Lung (tissue), 17 donors: ENCODE measurements at places on chromosomes 13 and 19. TPM values are rescaled to one million over a fixed set of nuclear protein-coding genes. Genes with fewer than 3 reads are reported as not detected.

DNA sequence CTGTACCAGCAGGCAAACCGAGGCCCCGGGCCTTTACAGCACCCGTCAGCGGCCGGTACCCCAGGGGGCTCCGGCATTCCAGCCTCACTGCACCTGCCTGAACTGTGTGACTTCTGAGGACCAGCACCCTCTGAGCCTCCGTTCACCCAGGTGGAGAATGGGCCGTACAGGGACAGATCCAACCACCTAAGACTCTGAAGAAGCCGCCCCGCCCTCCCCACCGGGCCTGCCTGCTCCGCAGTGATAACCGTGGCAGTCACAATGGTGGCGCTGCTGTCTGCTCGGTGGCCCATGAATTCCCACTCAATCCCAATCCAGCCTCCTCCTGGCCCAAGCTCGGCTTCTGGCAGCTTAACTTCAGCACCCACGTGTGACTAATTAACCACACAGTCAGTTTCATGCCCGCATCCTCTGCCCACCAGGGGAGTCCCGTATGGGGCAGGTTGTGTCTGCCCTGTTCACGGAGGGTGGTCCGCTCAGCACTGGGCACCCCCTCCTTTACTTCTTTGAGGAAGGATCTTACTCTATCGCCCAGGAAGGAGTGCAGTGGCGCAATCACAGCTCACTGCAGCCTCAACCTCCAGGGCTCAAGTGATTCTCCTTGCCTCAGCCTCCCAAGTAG, 3.4 kb downstream of the TCF3 start:
- no peak for DNase-seq

DNA sequence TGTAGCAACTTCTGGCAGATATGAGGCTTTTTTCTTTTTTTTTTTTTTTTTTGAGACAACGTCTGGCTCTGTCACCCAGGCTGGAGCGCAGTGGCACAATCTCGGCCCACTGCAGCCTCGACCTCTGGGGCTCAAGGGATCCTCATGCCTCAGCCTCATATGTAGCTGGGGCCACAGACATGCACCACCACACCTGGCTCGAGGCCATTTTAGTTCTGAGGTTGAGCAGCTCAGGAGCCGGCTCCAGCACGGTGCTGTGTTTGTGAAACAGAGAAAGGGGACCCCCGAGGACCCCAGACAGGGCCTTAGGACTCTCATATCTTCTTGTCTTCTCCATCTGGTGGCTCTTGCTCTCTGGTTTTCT, 3.4 kb upstream of the FLT3LG start:
- DNase-seq = no peak

DNA sequence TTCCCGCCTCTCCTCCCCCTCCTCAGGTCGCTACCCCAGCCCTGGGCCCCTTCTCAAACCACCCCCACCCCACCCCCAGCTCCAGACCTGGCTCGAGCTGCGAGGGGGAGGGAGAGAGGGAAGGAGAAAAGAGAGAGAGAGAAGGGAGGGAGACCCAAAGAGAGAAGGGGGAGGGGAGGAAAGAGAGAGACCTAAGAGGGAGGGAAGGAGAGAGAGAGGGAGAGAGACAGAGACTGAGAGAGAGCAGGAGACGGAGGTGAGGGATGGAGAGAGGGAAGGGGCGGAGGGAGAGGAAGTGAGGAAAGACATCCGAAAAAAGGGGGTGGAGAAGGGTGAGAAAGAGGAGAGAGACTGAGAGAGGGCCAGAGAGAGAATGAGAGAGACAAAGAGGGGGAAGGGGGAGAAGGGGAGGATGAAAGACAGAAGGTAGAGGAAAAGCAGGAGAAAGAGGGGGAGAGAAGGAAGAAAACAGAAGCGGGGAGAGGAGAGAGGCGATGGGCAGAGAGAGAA, 2.0 kb upstream of the SPACA6 start:
- DNase-seq = no peak

- no peak for DNase-seq
Observed at GRCh38 chr19:12828494-12828893, 5.9 kb downstream of the RTBDN start.

- DNase-seq = peak; percentile 58
Observed at GRCh38 chr19:31351056-31351854, 2.0 kb upstream of the TSHZ3 start.

GRCh38 chr19:13843104-13843921, 33.6 kb upstream of the NANOS3 start:
- peak; percentile 79 for DNase-seq

GRCh38 chr13:30907121-30907861, 1.2 kb downstream of the MEDAG start:
- DNase-seq = peak; percentile 60

DNA sequence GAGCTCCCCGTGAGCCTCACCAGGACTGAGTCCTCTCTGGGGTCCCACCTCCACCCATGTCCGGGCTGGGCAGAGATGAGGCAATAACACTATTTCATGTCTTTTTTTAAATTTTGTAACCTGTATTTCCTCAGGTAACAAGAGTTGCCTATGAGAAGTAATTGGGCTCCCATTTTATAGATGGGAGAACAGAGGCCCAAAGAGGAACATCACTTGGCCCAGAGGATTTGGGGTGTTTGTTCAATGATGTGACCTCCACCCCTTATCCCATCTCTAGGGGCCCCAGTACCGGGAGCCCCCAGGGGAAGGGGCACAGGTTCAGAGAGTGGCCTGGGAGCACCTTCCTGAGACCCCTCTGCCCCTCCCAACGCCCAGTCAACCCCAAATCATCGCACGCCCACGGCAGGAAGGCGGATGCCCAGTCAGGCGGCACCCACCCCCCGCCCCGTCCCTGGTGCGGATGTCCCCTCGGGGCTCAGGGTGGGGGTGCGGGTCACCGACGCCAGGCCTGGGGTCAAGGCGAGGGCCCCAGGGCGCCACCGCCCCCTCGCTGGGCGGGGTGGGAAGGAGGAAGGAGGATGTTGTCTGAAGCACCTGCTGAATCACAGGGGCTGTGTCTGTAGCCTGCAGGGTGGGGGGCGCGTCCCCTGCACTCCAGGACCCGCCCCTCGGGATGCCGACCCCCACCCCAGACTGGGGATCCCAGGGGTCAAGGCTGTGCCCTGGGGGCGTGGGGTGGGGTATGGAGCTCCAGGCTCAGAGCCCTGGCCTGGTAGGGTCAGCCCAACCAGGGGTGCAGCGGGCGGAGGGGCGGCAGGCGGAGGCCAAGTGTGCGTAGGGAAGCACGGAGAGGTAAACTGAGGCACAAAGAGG, 9.0 kb upstream of the CIRBP start:
- DNase-seq = peak; percentile 22

GRCh38 chr19:56111601-56112312, 9.3 kb downstream of the ZNF787 start:
- DNase-seq = peak; percentile 26

GRCh38 chr19:1047696-1048147, 7.8 kb downstream of the ABCA7 start:
- no peak for DNase-seq

GRCh38 chr19:43664018-43664417, 6.0 kb downstream of the PLAUR start:
- DNase-seq = peak; percentile 41

GRCh38 chr13:98626298-98626935, 49.5 kb upstream of the STK24 start:
- DNase-seq = no peak

- DNase-seq = no peak
Observed at GRCh38 chr19:39359026-39359425, 16.8 kb downstream of the SAMD4B start.

GRCh38 chr13:80972857-80973478, 632.0 kb upstream of the SPRY2 start:
- DNase-seq = no peak

- no peak for DNase-seq
Observed at GRCh38 chr13:38341149-38341692, 8.4 kb upstream of the UFM1 start.

DNA sequence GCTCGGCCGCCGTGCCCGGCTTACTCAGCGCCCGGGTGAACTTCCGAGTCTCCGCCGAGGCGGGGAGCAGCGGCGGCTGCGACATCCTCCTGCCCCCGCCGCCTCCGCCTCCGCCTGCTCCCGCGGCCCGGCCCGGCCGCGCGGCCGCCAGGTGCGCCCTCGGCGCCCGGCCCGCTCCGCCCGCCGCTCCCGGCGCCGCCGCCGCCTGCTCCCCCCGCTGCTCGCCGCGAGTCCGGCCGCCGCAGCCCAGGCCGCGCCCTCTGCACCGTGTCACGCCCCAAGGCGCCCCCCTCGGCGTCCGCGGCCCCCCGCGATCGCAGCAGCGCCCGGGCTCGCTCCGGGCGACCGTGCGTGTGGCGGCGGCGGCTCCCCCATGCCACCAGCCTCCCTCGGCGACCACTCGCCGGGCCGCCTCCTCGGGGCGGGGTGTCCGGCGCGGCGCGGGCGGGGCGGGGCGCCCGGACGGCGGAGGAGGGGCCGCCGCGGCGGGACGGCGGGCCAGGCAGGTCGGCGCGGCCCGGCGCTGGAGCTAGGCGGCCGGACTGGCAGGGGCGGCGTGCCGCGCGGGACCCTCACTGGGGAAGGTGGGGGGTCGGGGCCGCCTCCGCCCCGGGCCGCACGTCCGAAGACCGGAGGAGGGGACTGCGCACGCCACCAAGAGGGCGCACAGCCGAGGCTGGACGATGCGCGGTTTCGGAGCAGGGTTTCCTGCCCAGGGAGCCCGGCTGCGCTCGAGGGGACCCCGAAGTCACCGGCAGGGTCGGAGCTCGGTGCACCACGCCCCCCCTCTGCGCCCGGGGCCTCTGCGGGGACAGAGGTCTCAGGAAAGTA, 108.6 kb upstream of the DOCK9 start:
- DNase-seq = peak; percentile 57

DNA sequence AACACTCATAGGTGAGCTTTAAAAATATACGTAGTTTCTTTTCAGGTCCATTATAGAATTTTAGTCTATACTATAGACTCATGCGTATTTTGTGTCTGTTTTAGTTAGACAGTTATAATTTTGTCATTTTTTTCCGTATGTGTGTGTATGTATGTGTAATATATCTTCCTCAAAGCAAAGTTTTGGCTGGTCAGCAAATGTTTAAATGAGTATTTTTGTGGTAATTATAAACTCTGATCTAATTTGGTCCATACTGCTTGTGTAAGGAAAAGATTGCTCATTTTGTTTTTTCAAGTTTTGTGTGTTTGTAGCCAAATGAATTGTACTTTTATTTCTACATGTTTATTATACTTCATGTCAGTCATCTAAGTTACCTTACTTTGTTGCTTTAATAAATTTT, 20.5 kb downstream of the KCTD4 start:
- no peak for DNase-seq

DNA sequence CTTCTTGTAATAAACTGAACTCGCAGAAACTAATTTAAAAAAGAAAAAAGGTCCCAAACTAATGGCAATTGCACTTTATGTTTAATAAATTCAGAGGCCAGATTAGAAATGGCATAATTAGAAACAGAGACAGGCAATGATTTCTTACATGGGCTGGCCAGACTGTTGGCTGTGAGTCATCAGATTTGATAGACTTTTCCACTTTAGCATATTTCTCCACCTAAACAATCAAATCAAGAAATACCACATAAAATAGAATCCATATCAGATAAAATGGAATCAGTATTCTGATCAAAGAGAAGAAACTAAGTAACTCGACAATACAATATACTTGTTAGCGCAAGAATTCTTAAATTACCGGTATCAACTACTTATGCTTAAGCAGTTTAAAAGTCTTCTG, 29.0 kb downstream of the EXOSC8 start:
- no peak for DNase-seq

DNA sequence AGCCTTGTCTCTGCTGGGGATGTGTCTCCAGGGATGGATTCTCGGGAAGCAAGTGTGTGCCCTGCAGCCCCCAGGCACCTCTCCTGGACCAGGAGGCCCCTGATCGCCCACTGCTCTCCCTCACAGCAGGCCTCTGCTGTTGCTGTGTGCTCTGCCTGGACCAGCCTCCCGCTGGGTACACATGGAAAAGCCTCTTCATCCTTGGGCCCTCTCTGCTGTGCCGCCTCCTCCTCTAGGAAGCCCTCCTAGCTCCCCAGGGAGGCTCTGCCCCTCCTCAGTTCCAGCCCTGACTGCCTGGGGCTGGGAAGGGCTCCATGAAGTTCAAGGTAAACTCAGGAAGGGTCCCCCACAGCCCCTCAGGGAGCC, 12.0 kb downstream of the NDUFA11 start:
- no peak for DNase-seq

- DNase-seq = peak; percentile 75
Observed at GRCh38 chr19:56108447-56109195, 12.5 kb downstream of the ZNF787 start.

- no peak for DNase-seq
Observed at GRCh38 chr19:13952931-13953531, 722 bp downstream of the DCAF15 start.

DNA sequence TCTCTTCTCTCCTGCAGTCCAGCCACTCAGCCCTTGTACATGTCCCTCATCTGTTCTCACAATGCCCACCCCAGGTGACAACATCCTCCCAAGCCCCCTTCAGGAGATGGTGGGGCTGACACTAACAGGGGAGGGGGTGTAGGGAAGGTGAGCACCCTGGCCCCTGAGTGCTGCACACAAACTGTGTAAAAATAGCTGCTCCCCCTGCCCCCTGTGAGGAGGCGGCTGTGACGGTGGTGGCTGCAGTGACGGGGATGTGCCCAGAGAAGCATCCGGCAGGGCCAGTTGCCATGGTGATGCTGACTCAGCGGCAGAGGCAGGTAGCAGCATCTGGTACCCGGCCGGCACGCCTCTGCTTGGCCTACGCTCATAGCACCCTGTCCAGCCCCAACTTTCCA, 13.0 kb upstream of the JUND start:
- no peak for DNase-seq

GRCh38 chr19:50694815-50695145, 24.8 kb downstream of the SHANK1 start:
- no peak for DNase-seq

GRCh38 chr13:47396915-47397314, 500.1 kb upstream of the HTR2A start:
- DNase-seq = no peak

- peak; percentile 53 for DNase-seq
Observed at GRCh38 chr13:98348466-98349200, 171.6 kb upstream of the RNF113B start.

DNA sequence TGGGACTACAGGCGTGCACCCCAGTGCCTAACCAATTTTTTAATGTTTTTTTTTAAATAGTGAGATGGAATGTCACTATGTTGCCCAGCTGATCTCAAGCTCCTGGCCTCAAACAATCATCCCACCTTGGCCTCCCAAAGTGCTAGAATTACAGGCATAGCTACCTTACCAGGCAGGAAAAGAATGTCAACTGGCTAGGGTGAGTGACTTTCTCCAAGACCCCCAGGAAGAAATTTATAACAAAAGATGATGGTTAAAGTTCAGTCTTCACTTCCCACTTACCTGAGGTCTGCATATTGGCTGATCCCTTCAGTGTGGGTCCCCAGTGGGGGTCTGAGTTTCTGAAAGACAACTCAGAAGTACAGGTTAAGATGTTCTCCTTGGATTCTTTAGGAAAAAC, 893.0 kb downstream of the UQCRFS1 start:
- no peak for DNase-seq

- no peak for DNase-seq
Observed at GRCh38 chr13:82833923-82834322, 1048.4 kb downstream of the SLITRK1 start.

Gene RAX2
- not detected for total RNA-seq

Gene TMC4
- 40.8 TPM for total RNA-seq

Gene MED16
- total RNA-seq = 38.7 TPM

Gene FGF22
- 0.46 TPM for total RNA-seq

Gene CDKN2D
- 14.3 TPM for total RNA-seq

Gene SPRYD7
- 14.3 TPM for total RNA-seq

Gene WASF3
- 11.1 TPM for total RNA-seq

Gene TNFSF9
- 10.1 TPM for total RNA-seq
